ENCODE measurements at places on chromosomes 1 and 21. TPM values are rescaled to one million over a fixed set of nuclear protein-coding genes. Genes with fewer than 3 reads are reported as not detected.

Gene INTS3
- total RNA-seq = 78.4 TPM

Gene NEK2
- total RNA-seq = 31.0 TPM

Gene IL12RB2
- total RNA-seq = 0.36 TPM

Gene DDI2
- 33.0 TPM for total RNA-seq

Gene HHIPL2
- 0.23 TPM for total RNA-seq

Gene KLHDC7A
- not detected for total RNA-seq

DNA sequence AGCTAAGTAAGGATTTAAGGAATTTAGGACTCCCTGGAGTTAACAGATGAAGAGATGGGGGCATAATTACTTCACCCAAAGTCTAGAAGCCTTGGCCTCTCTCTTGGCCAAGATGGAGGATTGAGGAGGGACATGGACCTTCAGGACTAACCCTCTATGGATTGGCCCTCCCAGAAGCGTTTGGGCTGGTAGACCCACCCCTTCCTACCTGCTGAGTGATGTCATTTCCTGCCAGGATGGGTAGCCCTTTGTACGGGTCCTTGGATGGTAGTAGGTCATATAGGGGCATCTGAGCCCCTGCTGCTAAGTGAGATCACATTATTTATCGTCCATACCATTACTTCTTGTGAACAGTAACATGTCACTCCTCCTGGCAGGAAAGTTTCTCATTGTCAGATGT is 17.7 kb downstream of the LURAP1 start:
- H3K27ac ChIP-seq = peak overlapping the region; percentile 64
- H3K4me1 ChIP-seq = peaks cover 55% of the 10 kb centered on the region
- no peak overlapping the region for H3K4me3 ChIP-seq
- no peaks in the 10 kb centered on the region for H3K27me3 ChIP-seq
- peaks cover 4% of the 10 kb centered on the region for H3K36me3 ChIP-seq

DNA sequence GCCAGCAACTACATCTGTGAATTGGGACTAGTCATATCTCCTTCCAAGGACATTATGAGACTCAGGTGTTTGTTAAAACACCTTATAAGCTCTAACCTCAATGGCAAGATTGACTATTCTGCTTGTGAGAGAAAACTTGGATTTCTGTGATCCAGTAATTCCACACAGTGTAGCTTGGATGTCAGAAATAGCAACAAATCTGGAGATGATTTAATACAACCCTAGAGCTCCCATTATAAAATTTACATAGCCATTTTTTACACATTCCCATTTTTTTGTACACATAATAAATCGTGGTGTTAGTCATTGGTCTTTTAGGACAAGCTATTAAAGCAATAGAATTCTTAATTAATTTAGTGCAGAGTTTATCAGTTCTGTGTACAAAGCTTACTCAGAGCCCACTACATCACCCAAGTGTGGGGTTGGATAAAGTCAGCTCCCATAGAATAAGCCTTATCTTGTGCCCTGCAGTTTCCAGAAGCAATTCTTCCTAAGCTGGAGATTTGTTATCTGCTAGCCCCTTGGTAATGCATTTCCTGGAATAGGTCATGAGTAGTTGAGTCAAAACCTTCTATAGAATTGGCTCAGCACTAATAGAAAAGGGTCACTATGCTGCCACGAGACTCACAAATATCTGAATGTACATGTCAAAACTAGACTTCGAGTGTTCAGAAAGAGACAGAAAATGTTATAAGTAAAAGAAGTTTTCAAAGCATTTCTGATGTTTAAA is 434.0 kb upstream of the RUNX1 start:
- no peak for DNase-seq
- H3K36me3 ChIP-seq = no peaks in the 10 kb centered on the region
- no peak overlapping the region for H3K4me3 ChIP-seq
- H3K4me1 ChIP-seq = no peaks in the 10 kb centered on the region

- no peak for DNase-seq
- H3K4me3 ChIP-seq = peak overlapping the region; percentile 99
- peaks cover 59% of the 10 kb centered on the region for H3K4me1 ChIP-seq
These were observed 1.4 kb downstream of the ZNF697 start for GRCh38 chr1:119646521-119647227.

DNA sequence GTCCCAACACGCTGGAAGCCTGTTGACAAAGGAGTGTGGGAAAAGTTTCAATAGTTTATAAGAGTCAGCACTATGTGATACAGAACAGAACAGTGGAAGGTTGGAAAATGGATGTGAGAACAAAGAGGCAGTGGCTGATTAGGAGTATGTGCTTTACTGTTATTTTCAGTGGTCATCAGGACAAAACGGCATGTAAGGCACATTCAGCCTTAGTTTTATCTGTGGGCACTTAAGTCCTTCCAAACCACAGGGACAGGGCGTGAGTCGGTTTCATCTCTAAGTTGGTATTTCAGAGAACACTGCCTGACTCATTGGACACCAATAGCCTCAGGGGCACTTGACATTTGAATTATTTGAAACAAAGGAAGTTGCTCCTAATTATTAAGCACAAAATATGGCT is 306.9 kb downstream of the ASTN1 start:
- H3K36me3 ChIP-seq = no peaks in the 10 kb centered on the region
- H3K27me3 ChIP-seq = no peaks in the 10 kb centered on the region
- peaks cover 15% of the 10 kb centered on the region for H3K4me1 ChIP-seq
- no peak overlapping the region for H3K27ac ChIP-seq
- no peak overlapping the region for H3K4me3 ChIP-seq

- H3K27ac ChIP-seq = no peak overlapping the region
- peaks cover 4% of the 10 kb centered on the region for H3K36me3 ChIP-seq
- H3K4me1 ChIP-seq = no peaks in the 10 kb centered on the region
- no peak for DNase-seq
These were observed 106.4 kb downstream of the KAZN start for GRCh38 chr1:14704846-14705245.

DNA sequence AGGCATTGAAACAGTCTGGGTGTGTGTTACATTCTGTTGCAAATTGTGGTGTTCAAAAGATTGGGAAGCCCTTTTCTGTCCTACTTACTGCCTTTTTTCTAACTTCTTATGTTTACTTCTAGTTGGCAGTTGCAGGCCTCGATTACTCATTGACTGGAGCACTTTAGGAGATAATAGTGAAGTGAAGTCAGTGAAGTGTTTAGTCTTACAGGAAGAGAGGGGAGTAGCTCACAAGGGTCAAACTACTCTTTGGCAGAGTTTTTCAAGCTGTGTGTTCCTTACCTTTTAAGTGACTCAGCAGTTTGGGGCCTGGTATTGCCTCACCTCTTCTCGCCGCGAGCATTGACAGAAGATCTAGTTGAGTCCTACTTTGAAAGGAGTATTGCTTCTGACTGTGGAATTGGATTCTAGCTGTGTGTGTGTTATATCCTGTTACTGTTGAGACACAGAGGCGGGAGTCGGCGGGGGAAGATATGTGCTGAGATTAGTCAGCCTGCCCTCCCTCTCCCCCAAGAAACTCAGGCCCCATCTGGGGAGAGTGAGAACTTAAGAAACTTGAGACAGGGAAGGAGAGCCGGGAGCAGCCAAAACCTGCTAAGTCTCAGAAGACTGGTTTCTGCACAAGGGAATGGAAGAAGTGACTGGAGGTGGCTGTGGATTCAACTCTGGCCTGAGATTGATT is 19.3 kb downstream of the AHCYL1 start:
- no peak overlapping the region for H3K27ac ChIP-seq
- DNase-seq = no peak
- H3K4me1 ChIP-seq = peaks cover 41% of the 10 kb centered on the region
- H3K36me3 ChIP-seq = no peaks in the 10 kb centered on the region
- H3K27me3 ChIP-seq = no peaks in the 10 kb centered on the region
- no peak overlapping the region for H3K4me3 ChIP-seq

DNA sequence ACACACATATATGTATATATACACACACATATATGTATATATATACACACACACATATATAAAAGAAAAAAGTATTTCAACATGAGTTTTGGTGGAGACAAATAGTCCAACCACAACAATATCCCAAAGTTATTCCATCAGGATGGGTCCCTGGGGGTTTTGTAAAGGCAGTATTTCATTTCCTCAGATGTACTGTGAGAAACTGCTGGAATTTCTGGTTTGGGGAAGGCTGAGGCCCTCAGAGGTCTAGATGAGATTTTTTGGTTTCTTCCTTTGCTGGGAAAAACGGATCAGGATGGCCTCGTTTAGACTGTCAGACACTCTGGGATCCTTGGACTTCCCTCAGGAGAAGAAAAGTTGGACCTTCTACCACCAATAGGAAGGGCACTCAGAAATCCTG is 36.5 kb upstream of the TENT5B start:
- H3K4me1 ChIP-seq = peaks cover 21% of the 10 kb centered on the region
- no peaks in the 10 kb centered on the region for H3K36me3 ChIP-seq
- H3K27me3 ChIP-seq = no peaks in the 10 kb centered on the region
- H3K27ac ChIP-seq = no peak overlapping the region
- H3K4me3 ChIP-seq = no peak overlapping the region

DNA sequence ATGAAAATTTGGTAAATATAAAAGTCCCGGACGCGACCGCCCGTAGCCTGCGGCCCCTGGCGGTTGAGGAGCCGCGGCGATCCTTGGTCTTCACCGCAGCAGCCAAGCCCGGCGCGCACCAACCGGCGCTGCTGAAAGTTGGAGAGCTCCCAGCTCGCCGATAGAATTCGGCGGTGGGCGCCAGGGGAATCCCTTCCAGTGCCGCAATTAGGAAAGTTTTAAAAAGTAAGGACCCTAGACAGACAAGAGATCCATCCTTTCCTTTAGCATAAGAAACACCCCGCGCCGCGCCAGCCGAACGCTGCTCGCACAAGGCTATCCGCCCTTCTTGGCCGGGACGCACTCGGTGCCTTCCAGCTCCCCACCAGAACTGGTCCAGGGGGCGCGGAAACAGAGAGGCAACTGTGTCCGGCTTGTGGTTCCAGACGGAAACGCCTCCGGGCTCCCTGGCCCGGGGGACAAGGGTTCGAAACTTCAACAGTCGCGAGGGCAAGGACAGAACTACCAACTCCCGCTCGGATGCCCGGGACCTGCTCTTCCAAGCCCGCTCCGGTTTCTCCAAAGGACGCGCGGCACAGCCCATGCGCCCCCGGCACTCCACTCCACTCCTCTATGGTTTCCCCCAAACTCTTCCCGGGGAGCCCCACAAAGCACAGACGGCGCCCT is 1.7 kb downstream of the FAM78B start:
- H3K36me3 ChIP-seq = no peaks in the 10 kb centered on the region
- peak overlapping the region; percentile 92 for H3K4me3 ChIP-seq
- peaks cover 20% of the 10 kb centered on the region for H3K4me1 ChIP-seq
- peaks cover 86% of the 10 kb centered on the region for H3K27me3 ChIP-seq

DNA sequence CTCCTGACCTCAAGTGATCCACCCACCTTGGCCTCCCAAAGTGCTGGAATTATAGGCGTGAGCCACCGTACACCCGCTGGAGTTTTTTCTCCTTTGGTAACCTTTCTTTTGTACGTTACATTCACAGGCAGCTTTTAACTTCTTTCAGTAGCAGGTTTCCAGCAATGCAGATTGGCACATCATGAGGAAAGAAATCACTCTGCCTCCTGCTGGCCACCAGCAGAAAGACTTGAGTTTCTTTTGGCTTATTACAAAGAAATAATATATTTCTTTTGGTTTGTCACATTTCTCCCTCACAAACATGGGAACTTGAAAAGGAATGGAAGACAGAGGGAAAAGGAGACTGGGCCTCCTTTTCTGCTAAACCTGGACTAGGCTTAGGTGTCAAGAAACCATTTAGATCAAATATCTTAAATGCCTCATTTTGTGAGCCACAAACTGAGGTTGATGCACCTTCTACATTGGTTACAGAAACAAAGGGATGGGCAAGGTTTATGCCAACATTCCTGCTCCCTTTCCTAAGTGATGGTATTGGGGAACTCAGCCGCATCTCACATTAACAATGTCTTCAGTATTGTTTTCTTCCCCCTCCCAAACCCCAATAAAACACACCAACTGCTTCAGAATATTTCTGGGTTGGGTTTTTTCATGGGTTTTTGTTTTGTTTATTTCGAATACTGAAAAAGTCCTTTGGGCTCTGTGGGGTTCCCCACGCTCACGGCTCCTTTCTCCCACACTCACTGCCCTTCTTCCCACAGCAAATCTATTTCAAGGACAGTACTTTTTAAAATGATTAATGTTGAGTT is 7.7 kb downstream of the ENSA start:
- no peaks in the 10 kb centered on the region for H3K27me3 ChIP-seq
- peak; percentile 22 for DNase-seq
- H3K4me1 ChIP-seq = peaks cover 4% of the 10 kb centered on the region
- H3K27ac ChIP-seq = no peak overlapping the region

- no peak overlapping the region for H3K4me3 ChIP-seq
- no peaks in the 10 kb centered on the region for H3K27me3 ChIP-seq
- H3K36me3 ChIP-seq = no peaks in the 10 kb centered on the region
These were observed 10.2 kb upstream of the PRDX1 start for GRCh38 chr1:45531873-45532272.

GRCh38 chr1:234398849-234399381 is 25.7 kb downstream of the COA6 start:
- no peaks in the 10 kb centered on the region for H3K4me1 ChIP-seq
- H3K4me3 ChIP-seq = no peak overlapping the region
- H3K36me3 ChIP-seq = no peaks in the 10 kb centered on the region
- no peak for DNase-seq

DNA sequence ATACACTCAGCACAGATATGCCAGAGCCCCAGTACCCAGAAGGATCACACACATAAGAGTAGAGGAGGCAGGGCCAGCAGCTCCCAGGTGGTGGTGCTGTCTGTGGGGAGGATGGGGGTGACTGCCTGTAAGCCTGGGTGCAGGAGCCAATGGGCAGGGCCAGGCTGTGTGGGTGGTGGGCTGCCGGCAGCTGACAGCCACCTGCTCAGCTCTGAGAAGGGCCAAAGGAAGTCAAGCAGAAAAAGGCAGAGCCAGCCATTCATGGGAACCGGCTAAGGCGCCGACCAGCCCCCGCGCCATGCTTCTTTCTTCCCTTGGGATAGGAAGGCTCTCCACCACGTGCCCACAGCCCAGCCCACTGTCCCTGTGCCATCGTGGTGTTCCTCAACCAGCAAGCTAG is 14.1 kb downstream of the PIK3C2B start:
- H3K4me3 ChIP-seq = no peak overlapping the region
- H3K4me1 ChIP-seq = peaks cover 75% of the 10 kb centered on the region
- H3K27ac ChIP-seq = no peak overlapping the region
- H3K27me3 ChIP-seq = no peaks in the 10 kb centered on the region
- DNase-seq = no peak
- H3K36me3 ChIP-seq = no peaks in the 10 kb centered on the region

GRCh38 chr1:95311014-95311413 is 77.0 kb downstream of the RWDD3 start:
- H3K4me3 ChIP-seq = no peak overlapping the region
- H3K27me3 ChIP-seq = peaks cover 13% of the 10 kb centered on the region
- DNase-seq = no peak
- peaks cover 12% of the 10 kb centered on the region for H3K4me1 ChIP-seq
- no peak overlapping the region for H3K27ac ChIP-seq
- no peaks in the 10 kb centered on the region for H3K36me3 ChIP-seq

GRCh38 chr1:3115275-3116149 is 46.5 kb downstream of the PRDM16 start:
- no peak for DNase-seq
- no peaks in the 10 kb centered on the region for H3K36me3 ChIP-seq
- no peak overlapping the region for H3K27ac ChIP-seq

- H3K36me3 ChIP-seq = peaks cover 30% of the 10 kb centered on the region
- H3K4me3 ChIP-seq = peak within 1 kb of the TSS; percentile 88
- H3K27me3 ChIP-seq = no peaks in the 10 kb centered on the region
- H3K4me1 ChIP-seq = peaks cover 4% of the 10 kb centered on the region
These were observed at the start of gene DNAH14 for GRCh38 chr1:224929335-224930237. Gene DNAH14 (plus strand): TSS chr1:224929675. CDS start chr1:224952703, 23,028 bp downstream.

- DNase-seq = no peak
- no peaks in the 10 kb centered on the region for H3K4me1 ChIP-seq
- no peak overlapping the region for H3K4me3 ChIP-seq
- no peaks in the 10 kb centered on the region for H3K36me3 ChIP-seq
- H3K27ac ChIP-seq = no peak overlapping the region
These were observed 1252.1 kb downstream of the NCAM2 start for GRCh38 chr21:22250355-22250754.

Measured in neural crest cell (in vitro differentiated cells).